RWPE2 (cell line): ENCODE measurements at places on chromosomes 7 and 10.

DNA sequence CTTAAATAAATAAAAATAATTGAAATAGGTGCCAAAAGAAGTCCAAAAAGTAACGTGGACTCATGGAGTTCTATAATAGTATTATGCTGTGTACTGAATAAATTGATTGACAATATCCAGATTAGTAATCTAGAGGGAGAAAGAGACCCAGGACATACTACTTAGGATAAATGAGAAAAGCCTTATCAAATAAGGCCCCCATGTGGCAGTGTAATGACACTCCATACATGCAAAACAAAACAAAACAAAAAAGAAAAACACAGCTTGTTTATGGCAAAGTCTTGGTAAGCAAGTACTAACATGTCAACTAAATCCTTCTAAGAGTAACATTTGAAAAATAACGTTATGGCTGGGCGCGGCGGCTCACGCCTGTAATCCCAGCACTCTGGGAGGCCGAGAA lies 3.6 kb upstream of the RUNDC3B start:
- H3K4me3 ChIP-seq, result no peak overlapping the region
- no peaks in the 10 kb centered on the region for H3K36me3 ChIP-seq
- peaks cover 9% of the 10 kb centered on the region for H3K27me3 ChIP-seq
- no peak for DNase-seq
- H3K27ac ChIP-seq, result no peak overlapping the region

DNA sequence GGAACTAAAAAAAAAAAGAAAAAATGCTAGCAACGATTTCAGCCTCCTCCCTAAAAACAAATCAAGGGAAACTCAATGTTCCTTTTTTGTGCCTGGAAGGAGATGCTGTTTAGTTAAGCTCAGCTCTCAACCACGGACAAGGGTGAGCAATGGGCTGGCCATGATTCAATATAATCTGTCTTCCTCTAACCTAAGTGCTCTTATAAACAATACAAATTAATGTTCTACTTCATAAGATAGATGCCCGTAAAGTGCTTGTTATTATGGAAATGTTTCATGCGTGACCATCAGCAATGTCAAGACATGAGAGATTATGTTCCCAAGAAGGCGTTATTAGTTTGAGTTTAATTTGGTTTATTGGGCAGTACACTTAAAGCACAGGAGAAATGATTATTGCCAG lies 320.3 kb downstream of the SFMBT2 start:
- H3K4me3 ChIP-seq, result no peak overlapping the region
- H3K27ac ChIP-seq, result no peak overlapping the region
- H3K27me3 ChIP-seq, result no peaks in the 10 kb centered on the region
- H3K4me1 ChIP-seq, result no peaks in the 10 kb centered on the region
- no peaks in the 10 kb centered on the region for H3K36me3 ChIP-seq

DNA sequence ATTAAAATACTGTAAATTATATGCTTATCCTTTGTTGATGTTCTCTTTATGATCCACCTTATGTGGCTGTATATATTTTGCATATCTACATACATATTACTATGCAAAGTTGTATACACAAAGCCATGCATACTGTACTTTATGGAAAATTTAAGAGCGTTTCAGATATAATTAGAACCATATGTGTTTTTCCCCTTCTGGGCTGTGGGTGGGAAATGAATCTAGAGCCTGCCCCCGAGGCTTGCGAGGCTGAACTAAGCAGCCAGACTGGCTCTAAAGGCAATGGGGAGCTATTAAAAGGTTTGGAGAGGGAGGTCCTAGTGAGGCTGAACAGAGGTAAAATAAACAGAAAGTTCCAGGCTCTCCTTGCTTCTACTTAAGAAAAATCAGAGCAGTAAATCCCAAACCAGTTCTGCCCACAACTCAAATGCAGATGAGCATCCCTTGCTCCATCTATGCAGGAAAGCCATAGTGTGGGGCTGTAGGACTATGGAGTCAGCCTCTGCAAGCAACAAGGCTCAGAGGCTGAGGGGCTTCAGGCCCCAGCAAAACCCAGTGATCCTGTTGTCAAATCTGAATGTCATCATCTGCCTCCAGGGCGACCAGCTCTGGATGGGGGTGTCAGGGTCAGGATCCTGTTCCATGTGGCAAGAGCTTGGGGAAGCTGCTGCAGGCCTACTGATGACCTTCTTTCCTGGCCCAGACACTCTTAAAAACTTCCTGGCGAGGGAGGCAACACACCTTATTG lies 14.1 kb upstream of the DDIT4 start:
- H3K27me3 ChIP-seq, result no peaks in the 10 kb centered on the region
- no peaks in the 10 kb centered on the region for H3K36me3 ChIP-seq
- H3K27ac ChIP-seq, result peak overlapping the region; percentile 99
- peaks cover 65% of the 10 kb centered on the region for H3K4me1 ChIP-seq

GRCh38 chr10:61642150-61642571 lies 20.6 kb upstream of the CABCOCO1 start:
- H3K27ac ChIP-seq, result peak overlapping the region; percentile 84
- H3K4me1 ChIP-seq, result peaks cover 14% of the 10 kb centered on the region
- no peak overlapping the region for H3K4me3 ChIP-seq
- no peaks in the 10 kb centered on the region for H3K27me3 ChIP-seq

GRCh38 chr10:50310560-50311174 lies 59.4 kb upstream of the ASAH2 start:
- no peak overlapping the region for H3K4me3 ChIP-seq
- H3K27ac ChIP-seq, result no peak overlapping the region
- DNase-seq, result no peak
- peaks cover 20% of the 10 kb centered on the region for H3K36me3 ChIP-seq

GRCh38 chr7:8509621-8510020 lies 76.2 kb downstream of the NXPH1 start:
- H3K4me3 ChIP-seq, result no peak overlapping the region
- H3K36me3 ChIP-seq, result no peaks in the 10 kb centered on the region
- no peaks in the 10 kb centered on the region for H3K27me3 ChIP-seq
- H3K27ac ChIP-seq, result no peak overlapping the region

DNA sequence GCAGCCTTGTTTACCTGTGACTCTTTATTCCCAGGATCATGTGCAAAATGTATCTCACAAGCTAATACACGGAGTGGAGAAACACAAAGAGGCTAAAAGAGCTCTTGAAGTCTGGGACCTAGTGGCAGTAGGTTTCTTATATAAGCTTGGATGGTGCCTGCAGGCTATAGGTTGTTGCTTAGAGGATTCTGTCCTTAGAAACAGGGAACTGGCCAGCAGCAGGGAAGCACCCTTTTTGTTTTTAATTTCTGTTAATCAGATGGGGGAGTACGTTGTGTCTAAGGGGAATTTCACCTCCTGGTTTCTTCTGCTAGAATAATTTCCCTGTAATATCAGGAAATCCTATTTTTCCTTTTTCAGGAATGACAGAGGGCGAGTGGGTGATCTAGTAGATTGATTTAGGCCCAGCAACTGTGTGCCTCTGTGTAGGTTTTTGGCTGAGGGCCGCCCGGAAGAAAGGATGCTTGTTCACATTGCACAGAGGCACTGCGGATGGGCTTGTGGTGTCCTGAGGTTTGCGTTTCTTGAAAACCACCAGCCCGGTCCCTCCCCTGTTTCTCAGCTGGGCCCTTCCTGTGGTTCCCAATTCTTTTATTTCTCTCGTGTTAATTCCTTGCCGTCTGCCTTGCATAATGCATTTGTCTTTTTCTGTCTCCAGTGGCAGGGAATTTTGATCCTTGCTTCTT lies 158.0 kb downstream of the CAMK1D start:
- H3K4me1 ChIP-seq, result no peaks in the 10 kb centered on the region
- no peak overlapping the region for H3K4me3 ChIP-seq
- no peak for DNase-seq
- no peak overlapping the region for H3K27ac ChIP-seq

GRCh38 chr10:86657396-86658011 lies 3.2 kb downstream of the OPN4 start:
- peak; percentile 41 for DNase-seq
- H3K27ac ChIP-seq, result no peak overlapping the region
- no peaks in the 10 kb centered on the region for H3K27me3 ChIP-seq
- H3K4me1 ChIP-seq, result no peaks in the 10 kb centered on the region
- H3K36me3 ChIP-seq, result no peaks in the 10 kb centered on the region

- H3K27ac ChIP-seq, result peak overlapping the region; percentile 79
- DNase-seq, result no peak
- no peak overlapping the region for H3K4me3 ChIP-seq
- peaks cover 26% of the 10 kb centered on the region for H3K4me1 ChIP-seq
Observed at GRCh38 chr10:77417359-77417758, 220.2 kb downstream of the KCNMA1 start.

DNA sequence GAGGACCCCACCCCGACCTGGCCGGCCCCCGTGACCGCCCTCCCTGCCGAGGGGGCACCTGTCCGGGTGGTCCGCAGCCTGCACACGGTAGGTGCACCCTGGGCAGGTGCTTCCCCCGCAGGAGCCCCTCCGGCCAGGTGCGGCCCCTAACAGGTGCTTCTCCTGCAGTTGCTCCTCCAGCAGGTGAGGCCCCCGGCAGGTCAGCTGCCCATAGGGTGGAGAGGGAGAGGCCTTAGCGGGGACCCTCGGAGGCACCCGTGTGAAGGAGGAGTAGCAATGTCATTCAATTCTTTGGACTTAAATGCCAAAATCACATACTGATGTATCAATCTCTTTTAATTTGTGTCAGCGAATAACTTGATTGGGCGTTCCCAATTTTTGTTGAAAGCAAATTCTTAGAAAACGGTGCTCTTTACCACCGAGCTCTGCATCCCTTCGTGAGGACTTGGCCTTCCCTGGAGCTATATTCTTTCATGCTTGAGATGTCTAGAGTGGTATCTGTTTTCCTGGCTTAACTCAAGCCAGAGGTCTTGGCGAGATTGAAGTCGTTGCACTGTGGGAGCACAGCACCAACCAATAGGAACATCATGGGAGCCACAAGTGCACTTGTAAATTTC lies 738 bp upstream of the NCAPG2 start:
- H3K4me3 ChIP-seq, result peak overlapping the region; percentile 95
- peaks cover 29% of the 10 kb centered on the region for H3K36me3 ChIP-seq
- H3K27me3 ChIP-seq, result no peaks in the 10 kb centered on the region
- H3K4me1 ChIP-seq, result peaks cover 15% of the 10 kb centered on the region
- H3K27ac ChIP-seq, result peak overlapping the region; percentile 31
- DNase-seq, result no peak

GRCh38 chr7:76165106-76165972 lies 36.4 kb upstream of the SRRM3 start:
- DNase-seq, result no peak
- peaks cover 9% of the 10 kb centered on the region for H3K4me1 ChIP-seq
- no peaks in the 10 kb centered on the region for H3K27me3 ChIP-seq
- no peak overlapping the region for H3K27ac ChIP-seq

DNA sequence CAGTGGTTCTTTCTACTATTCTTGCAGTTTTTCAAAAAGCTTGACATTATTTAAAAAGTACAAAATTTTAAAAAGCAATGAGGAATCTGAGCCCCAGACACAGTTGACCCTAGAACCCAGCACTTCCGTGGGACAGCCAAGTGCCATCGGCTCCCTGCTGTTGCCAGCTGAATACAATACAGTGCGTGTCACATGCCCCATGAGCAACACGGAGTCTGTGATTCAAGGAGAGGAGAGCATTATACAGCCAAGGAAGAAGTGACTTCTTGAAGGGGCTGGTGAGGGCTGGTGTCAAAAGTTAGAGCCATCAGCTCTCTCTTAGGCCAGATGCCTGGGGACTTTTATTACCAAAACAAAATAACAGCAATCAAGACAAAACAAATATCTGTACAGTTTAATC lies 123.0 kb upstream of the FGFR2 start:
- peaks cover 8% of the 10 kb centered on the region for H3K4me1 ChIP-seq
- H3K36me3 ChIP-seq, result no peaks in the 10 kb centered on the region
- H3K27ac ChIP-seq, result no peak overlapping the region

DNA sequence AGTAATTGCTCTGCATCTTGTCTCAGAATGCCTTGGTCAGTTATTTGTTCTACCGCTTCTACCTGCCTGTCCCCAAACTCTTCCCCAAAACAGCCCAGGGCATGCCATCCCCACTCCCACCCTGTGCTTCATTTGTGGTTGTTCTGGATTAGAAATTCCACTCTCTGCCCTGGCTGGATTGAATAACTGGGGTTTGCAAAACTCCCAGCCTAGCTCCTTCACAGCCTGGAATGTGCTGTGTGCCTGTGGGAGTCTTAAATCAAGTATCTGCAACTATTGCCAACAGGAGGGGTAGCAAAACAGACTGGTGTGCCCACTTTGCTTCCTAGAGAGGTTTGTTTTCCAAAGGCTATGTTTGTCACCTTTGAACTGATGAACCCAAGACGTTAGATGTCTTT lies 24.2 kb downstream of the TSPAN15 start:
- H3K27ac ChIP-seq, result no peak overlapping the region
- no peaks in the 10 kb centered on the region for H3K36me3 ChIP-seq
- no peak overlapping the region for H3K4me3 ChIP-seq
- H3K27me3 ChIP-seq, result no peaks in the 10 kb centered on the region

DNA sequence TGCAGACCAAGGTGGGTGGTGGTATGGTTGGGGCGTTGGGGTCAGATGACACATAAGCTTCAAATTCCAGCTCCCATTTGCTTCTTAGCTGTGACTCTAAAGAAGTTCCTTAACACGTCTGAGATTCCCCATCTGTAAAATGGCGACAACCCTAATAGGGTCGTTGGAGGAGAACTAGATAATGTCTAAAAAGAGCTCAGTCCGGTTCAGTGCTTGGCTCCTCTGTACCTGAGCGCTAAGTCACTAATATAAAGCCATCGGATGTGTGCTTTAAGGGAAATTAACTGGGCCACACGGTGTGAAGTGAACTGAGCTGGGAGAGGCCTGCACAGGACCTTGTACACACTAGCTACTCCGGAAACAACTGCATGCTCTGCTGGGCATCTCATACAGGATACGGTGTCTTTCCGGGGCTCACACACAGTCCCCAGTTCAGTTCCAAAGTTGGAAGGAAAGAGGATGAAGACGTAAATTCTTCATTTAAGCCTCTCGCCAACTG lies 476 bp upstream of the ZFYVE27 start:
- peak overlapping the region; percentile 89 for H3K4me3 ChIP-seq
- no peak for DNase-seq
- H3K36me3 ChIP-seq, result peaks cover 30% of the 10 kb centered on the region
- H3K4me1 ChIP-seq, result peaks cover 5% of the 10 kb centered on the region
- H3K27me3 ChIP-seq, result no peaks in the 10 kb centered on the region
- peak overlapping the region; percentile 44 for H3K27ac ChIP-seq

GRCh38 chr7:74256491-74257408 lies 2.6 kb upstream of the RFC2 start:
- peaks cover 7% of the 10 kb centered on the region for H3K36me3 ChIP-seq
- H3K27ac ChIP-seq, result no peak overlapping the region

DNA sequence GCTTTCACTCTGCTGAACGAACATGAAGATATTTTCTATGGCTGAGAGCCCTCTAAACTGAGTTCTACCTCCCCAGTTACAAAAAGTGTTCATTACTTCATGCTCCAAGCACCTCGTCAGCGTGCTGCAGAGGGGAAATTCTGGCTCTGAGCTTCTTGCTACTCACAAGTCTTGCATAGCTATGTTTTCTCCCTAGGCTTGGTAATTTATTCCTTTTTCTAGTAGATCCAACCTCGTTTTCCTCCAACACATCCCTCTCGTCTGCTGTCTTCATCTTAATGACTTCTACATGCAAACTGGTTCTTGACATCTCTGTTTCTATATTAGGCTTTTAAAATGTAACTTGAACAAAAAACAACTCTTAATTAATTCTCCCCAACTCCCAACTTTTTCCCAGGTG lies 1034.5 kb downstream of the REEP3 start:
- H3K36me3 ChIP-seq, result no peaks in the 10 kb centered on the region
- no peaks in the 10 kb centered on the region for H3K4me1 ChIP-seq
- no peak for DNase-seq
- H3K4me3 ChIP-seq, result no peak overlapping the region
- no peak overlapping the region for H3K27ac ChIP-seq

- H3K27ac ChIP-seq, result peak overlapping the region; percentile 13
- H3K4me1 ChIP-seq, result peaks cover 32% of the 10 kb centered on the region
- H3K36me3 ChIP-seq, result no peaks in the 10 kb centered on the region
- no peak for DNase-seq
- H3K27me3 ChIP-seq, result no peaks in the 10 kb centered on the region
- no peak overlapping the region for H3K4me3 ChIP-seq
Observed at GRCh38 chr10:75137533-75138438, 26.3 kb downstream of the SAMD8 start.

GRCh38 chr7:80896906-80897598 lies 21.8 kb downstream of the SEMA3C start:
- H3K4me3 ChIP-seq, result no peak overlapping the region
- peaks cover 62% of the 10 kb centered on the region for H3K36me3 ChIP-seq
- no peaks in the 10 kb centered on the region for H3K27me3 ChIP-seq
- no peak for DNase-seq
